ENCODE measurements at places on chromosomes 13 and 19. TPM values are rescaled to one million over a fixed set of nuclear protein-coding genes. Genes with fewer than 3 reads are reported as not detected.

DNA sequence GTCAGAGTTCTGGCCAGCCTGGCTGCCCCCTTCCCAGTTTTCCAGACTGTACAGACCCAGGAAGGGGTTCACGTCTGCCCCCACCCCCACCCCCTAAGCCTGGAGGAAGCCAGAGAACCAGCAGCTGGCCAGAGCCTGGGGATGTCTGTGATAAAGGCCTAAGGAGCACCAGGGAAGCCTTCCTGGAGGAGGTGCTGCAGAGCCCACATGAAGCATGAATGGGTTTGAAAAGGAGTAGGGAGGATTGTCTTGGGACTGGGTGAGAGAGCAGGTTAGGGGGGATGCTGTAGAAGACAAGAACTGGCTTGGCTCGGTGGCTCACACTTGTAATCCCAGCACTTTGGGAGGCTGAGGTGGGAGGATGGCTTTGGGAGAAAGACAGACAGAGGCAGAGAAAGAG, 5.8 kb downstream of the SHKBP1 start:
- H3K27me3 ChIP-seq = no peaks in the 10 kb centered on the region
- DNase-seq = no peak
- H3K4me3 ChIP-seq = no peak overlapping the region
- H3K27ac ChIP-seq = no peak overlapping the region
- peaks cover 4% of the 10 kb centered on the region for H3K4me1 ChIP-seq
- H3K36me3 ChIP-seq = peaks cover 4% of the 10 kb centered on the region

DNA sequence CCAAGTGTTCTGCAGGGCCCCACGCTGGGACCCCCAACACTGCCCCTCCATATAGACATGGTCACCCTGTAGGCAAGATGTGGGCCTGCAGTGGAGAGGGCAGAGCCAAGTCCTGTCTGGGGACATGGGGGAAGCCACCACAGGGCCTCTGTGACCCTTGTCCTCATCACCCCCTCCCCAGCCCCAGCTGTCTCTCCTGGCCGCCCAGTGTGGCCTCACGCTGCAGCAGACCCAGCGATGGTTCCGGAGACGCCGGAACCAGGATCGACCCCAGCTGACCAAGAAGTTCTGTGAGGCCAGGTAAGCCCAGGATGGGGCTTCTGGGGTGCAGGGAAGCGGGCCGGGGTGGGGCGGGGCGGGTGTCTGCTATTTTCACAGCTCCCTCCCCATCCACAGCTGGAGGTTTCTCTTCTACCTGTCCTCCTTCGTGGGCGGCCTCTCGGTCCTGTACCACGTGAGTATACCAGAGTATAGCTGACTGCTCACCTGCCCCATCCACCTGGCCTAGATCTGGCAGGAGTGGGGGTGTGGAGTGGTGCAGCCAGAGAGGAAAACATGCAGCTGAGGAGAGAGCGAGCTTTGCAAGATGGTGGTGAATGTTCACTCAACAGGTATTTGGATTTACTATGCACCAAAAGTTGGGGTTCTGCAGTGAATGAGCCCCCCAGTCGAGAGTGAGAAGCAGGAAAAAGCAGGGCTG, 46.4 kb downstream of the CERS4 start:
- no peak for DNase-seq
- 0 out of 2 replicates have a peak, but pooled peaks cover 6% of the 10 kb centered on the region for H3K4me1 ChIP-seq
- H3K27ac ChIP-seq = no peak overlapping the region
- no peak overlapping the region for H3K4me3 ChIP-seq

- no peak for DNase-seq
- peaks cover 8% of the 10 kb centered on the region for H3K4me1 ChIP-seq
- H3K27me3 ChIP-seq = no peaks in the 10 kb centered on the region
- no peak overlapping the region for H3K4me3 ChIP-seq
These were observed 16.2 kb upstream of the MED4 start for GRCh38 chr13:48110931-48111721.

GRCh38 chr13:43397111-43397510, 373.7 kb downstream of the DNAJC15 start:
- H3K27ac ChIP-seq = peak overlapping the region; percentile 83
- DNase-seq = peak; percentile 74
- no peaks in the 10 kb centered on the region for H3K36me3 ChIP-seq

- peaks cover 4% of the 10 kb centered on the region for H3K4me1 ChIP-seq
- peak; percentile 67 for DNase-seq
- H3K36me3 ChIP-seq = no peaks in the 10 kb centered on the region
- no peaks in the 10 kb centered on the region for H3K27me3 ChIP-seq
- H3K27ac ChIP-seq = no peak overlapping the region
- H3K4me3 ChIP-seq = no peak overlapping the region
These were observed 31.7 kb downstream of the IER2 start for GRCh38 chr19:13181747-13182388.

DNA sequence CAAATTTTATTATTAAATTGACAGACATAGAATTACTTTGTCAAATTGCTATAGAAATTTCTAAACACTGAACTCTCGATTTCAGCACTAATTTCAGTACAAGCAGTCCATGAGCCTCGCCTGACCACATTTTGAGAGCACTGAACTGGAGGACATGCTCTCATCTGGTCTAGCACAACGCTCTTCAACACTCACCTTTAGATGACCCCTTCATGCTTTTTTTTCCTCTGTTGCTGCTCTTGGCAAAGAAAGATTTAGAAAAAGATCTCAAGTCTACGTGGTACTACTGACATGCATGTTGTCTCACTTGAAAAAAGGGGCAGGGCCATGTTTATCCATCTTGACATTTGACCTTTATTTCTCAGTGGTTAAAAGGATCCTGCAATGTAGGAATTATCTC, 981.5 kb downstream of the DIAPH3 start:
- H3K27ac ChIP-seq = no peak overlapping the region
- no peak for DNase-seq
- H3K4me3 ChIP-seq = no peak overlapping the region
- no peaks in the 10 kb centered on the region for H3K27me3 ChIP-seq

DNA sequence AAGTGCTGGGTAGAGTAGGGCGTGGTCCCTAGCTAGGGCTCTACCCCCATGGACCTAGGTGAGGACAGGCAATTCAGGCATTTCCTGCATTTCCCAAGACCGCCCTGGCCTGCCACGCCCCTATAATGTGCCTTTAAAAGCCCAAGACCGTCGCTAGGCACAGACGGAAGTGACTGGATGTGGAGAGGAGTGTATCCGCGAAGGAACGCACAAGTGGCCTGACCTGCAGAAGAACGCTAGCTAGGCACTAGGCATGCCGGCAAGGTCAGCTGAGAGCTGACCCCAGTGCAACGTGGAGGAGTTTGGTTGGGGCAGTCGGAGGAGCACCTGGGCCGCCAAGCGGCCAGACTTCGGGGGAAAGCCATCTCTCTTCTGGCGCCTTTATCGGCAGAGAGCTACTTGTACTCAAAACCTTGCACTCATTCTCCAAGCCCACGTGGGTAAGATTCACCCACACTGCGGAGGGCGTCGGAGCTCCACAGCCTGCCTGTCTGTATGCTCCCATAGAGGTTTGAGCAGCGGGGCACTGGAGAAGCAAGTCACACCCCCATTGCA, 370.0 kb downstream of the FGF9 start:
- no peak overlapping the region for H3K27ac ChIP-seq
- no peaks in the 10 kb centered on the region for H3K4me1 ChIP-seq
- no peaks in the 10 kb centered on the region for H3K36me3 ChIP-seq
- H3K27me3 ChIP-seq = no peaks in the 10 kb centered on the region

GRCh38 chr19:48196933-48197665, 26.6 kb downstream of the ZSWIM9 start:
- DNase-seq = no peak
- H3K27ac ChIP-seq = no peak overlapping the region
- H3K27me3 ChIP-seq = no peaks in the 10 kb centered on the region
- no peak overlapping the region for H3K4me3 ChIP-seq

GRCh38 chr13:77425705-77426104, 98.8 kb upstream of the MYCBP2 start:
- H3K4me3 ChIP-seq = no peak overlapping the region
- DNase-seq = no peak
- H3K36me3 ChIP-seq = no peaks in the 10 kb centered on the region
- no peaks in the 10 kb centered on the region for H3K27me3 ChIP-seq
- H3K4me1 ChIP-seq = no peaks in the 10 kb centered on the region
- H3K27ac ChIP-seq = no peak overlapping the region

Gene SIRT6
- polyA plus RNA-seq = 20.0 TPM

Gene DENND1C
- not detected for polyA plus RNA-seq

Gene FREM2
- not detected for polyA plus RNA-seq
